ENCODE measurements at places on chromosomes 5 and 9. TPM values are rescaled to one million over a fixed set of nuclear protein-coding genes. Genes with fewer than 3 reads are reported as not detected.

- DNase-seq, result no peak
These were observed 139.6 kb downstream of the CMYA5 start for GRCh38 chr5:79829260-79829659.

GRCh38 chr5:157205708-157206107 is 25.1 kb downstream of the ITK start:
- no peak for DNase-seq

- DNase-seq, result peak; percentile 94
These were observed 27.4 kb downstream of the UNC5A start for GRCh38 chr5:176837707-176838115.

- DNase-seq, result no peak
These were observed 273.7 kb upstream of the PIK3R1 start for GRCh38 chr5:67941614-67942401.

DNA sequence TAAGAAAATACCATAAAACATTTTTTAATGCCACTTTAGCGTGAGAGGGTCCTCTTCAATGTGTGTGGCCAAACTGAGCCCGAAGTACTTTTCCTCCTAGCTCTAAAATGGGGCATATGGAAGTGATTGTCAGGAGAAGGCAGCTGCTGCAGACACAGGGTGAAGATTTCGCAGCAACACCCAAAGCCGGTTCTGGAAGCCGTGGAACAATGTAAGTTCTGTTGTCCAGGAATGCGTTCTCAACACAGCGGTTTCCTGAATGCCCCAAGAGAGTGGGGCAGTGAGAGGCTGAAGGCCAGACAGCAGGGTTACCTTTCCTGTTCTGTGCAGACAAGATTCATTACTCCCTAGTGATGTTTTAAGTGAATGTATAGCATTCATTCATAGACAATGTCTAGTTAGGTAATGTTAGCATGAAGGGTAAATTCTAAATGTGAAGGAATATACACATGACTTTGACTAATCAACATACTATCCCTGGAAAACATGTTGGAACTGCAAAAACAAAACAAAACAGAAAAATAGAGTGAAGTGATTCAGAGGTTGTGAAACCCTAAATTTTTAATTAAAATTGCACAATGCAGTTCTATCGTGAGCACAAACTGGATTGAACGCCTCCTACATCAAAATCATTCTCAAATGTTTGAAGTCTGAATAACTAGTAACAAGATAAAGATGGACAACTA is 197.0 kb upstream of the SEMA6A start:
- no peak for DNase-seq

DNA sequence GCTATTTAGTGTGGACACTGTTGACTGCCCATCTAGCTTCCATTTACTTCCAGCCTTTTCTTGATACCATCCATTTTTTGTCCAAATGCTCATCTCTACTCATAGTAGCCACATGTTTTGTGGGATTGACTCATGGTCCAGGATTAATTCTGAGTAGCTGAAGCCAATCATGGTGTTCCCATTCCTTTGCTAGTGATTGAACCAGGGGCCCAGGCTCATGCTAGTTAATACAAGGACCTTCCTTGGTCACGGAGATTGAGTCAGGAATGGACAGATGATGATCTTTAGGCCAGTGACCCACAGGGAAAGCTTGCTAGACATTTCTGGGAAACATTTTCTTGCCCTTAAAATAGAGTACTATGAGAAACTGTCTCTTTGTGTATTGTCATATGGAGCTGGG is 272.9 kb upstream of the RIOK2 start:
- no peak for DNase-seq

- no peak for DNase-seq
These were observed 43.9 kb downstream of the HACD4 start for GRCh38 chr9:20987521-20987920.

- DNase-seq, result no peak
These were observed 123.7 kb downstream of the CDK5RAP2 start for GRCh38 chr9:120456218-120456617.

GRCh38 chr9:113563826-113564497 is 100.4 kb downstream of the RGS3 start:
- no peak for DNase-seq

- DNase-seq, result no peak
These were observed 97.4 kb downstream of the CACNA1B start for GRCh38 chr9:137974746-137975526.

GRCh38 chr5:25754895-25755294 is 1110.1 kb upstream of the CDH10 start:
- no peak for DNase-seq

DNA sequence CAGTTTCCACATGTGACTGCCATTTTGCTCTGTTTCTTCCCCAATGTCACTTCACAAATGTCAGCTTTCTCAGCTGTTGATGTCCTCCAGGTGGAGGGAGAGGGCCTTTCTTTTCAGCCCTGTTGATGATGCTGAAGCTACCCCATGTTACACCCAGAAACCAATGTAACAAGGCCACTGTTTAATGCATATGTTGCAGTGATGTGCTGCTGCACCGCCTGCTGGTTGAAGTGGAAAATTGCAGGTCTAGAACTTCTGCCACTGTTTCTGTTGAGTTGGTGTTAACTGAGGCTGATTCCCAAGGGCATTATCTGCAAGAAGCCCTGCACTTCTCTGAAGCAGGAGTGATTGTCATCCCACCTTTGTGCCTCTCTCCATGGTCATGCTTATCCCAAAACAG is 428.4 kb downstream of the KDM4C start:
- no peak for DNase-seq

- DNase-seq, result no peak
These were observed 516.3 kb upstream of the ZNF608 start for GRCh38 chr5:125262782-125263181.

- DNase-seq, result no peak
These were observed 360.5 kb downstream of the KCTD16 start for GRCh38 chr5:144531188-144531587.

- no peak for DNase-seq
These were observed 338.2 kb upstream of the WWC1 start for GRCh38 chr5:167953151-167953798.

The HTR1A gene
- total RNA-seq, result not detected

The RASGRF2 gene
- total RNA-seq, result under 0.01 TPM

The NCS1 gene
- 0.27 TPM for total RNA-seq

The GCNT4 gene
- total RNA-seq, result 0.27 TPM

The THBS4 gene
- total RNA-seq, result under 0.01 TPM

All from hematopoietic multipotent progenitor cell (in vitro differentiated cells).